ENCODE measurements at places on chromosomes 12 and 14. TPM values are rescaled to one million over a fixed set of nuclear protein-coding genes. Genes with fewer than 3 reads are reported as not detected.

Gene GALNT16
- not detected for total RNA-seq

Gene FBRSL1
- 5.0 TPM for total RNA-seq

Gene KNTC1
- 34.0 TPM for total RNA-seq

Gene SYCP3
- total RNA-seq: not detected

Gene OVCH1
- total RNA-seq: not detected

Gene NABP2
- 27.2 TPM for total RNA-seq

Gene NOVA1
- 0.32 TPM for total RNA-seq

Gene RFLNA
- 0.13 TPM for total RNA-seq

Gene RFX4
- not detected for total RNA-seq

Gene ENTPD5
- 5.8 TPM for total RNA-seq

Gene RDH11
- 63.0 TPM for total RNA-seq

All from bladder microvascular endothelial cell (primary cell).